SW 1271 (cell line): ENCODE measurements at places on chromosomes 5 and 9.

GRCh38 chr9:13083963-13084528 is 195.4 kb downstream of the MPDZ start:
- DNase-seq: no peak

- no peak for DNase-seq
Observed at GRCh38 chr5:96203761-96204160, 229.3 kb downstream of the PCSK1 start.

DNA sequence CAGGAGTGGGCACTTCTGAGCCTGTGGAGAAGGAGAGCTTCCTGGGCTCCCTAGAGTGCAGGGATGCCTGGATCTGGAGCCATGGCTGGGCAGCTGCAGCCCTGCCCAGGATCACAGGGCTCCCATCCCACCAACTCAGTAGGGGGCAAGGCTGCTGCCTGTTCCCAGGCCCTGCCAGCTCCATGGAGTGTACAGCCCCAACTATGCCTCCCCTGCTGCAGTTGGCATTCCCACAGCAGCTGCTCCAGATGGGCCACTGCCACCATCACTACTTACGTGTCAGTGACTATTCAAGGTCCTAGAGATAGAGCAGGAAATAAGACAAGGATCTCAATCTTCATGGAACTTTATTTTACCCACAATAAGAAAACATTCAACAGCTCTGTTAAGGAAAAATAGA is 107.1 kb upstream of the TNPO1 start:
- DNase-seq: no peak

DNA sequence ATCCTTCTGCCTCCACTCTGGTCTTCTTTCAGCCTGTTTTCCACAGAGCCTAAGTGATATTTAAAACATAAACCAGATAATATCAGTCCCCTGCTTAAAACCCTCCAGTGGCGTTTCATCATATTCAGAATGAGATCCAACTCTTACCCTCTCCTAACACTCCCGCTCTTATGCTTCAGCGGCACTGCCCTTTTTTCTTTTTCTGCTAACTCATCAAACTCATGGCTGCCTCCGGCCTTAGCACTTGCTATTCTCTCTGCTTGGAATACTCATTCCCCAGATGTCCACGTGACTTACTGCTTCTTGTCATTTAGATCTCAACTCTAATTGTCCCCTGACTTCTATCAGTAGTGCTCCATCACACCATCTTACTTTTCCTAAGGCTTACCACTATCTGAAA is 73.6 kb downstream of the PIP5K1B start:
- DNase-seq: no peak

- peak; percentile 56 for DNase-seq
Observed at GRCh38 chr9:92501671-92502393, 19.5 kb upstream of the ASPN start.
